ENCODE measurements at places on chromosomes 4 and X. TPM values are rescaled to one million over a fixed set of nuclear protein-coding genes. Genes with fewer than 3 reads are reported as not detected.

CPZ gene
- 0.30 TPM for total RNA-seq

PABPC4L gene
- total RNA-seq, result 0.06 TPM

PJA1 gene
- total RNA-seq, result 17.9 TPM

COX7B2 gene
- total RNA-seq, result not detected

NKX3-2 gene
- total RNA-seq, result 0.17 TPM

MAGEA8 gene
- total RNA-seq, result not detected

LINC00632 gene
- total RNA-seq, result 1.6 TPM

HELT gene
- not detected for total RNA-seq

PAGE2 gene
- total RNA-seq, result not detected

CD38 gene
- total RNA-seq, result 13.0 TPM

ANOS1 gene
- 0.04 TPM for total RNA-seq

DMD gene
- total RNA-seq, result 0.02 TPM

MAML3 gene
- total RNA-seq, result 13.7 TPM

SPARCL1 gene
- total RNA-seq, result not detected

IDS gene
- 95.3 TPM for total RNA-seq

RHOXF2B gene
- not detected for total RNA-seq

DMRTC1B gene
- total RNA-seq, result 0.17 TPM

PDZD4 gene
- 3.7 TPM for total RNA-seq

APELA gene
- not detected for total RNA-seq

Data from A549 treated with AZD2906 at 1 μM for 4 hours (cell line).